ENCODE measurements at places on chromosomes 6 and 20.

DNA sequence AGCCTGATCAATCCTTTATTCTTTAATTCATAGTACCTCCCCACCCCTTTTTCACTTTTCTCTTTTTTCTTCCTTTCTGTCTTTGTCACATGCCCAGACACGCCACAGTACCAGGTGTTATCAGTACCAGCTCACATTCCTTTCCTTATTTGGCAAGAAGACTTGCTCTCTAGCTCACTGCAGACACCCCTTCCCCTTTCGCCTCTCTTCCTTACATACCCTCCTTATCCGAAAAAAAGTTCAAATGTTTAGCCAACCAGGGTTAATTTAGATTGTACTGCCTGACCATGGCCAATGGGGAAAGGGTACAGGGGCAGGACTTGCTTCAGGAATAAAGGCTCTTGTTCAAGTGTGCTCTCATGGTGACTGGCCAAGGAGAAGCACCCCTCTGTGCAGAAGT is 9.3 kb upstream of the SIRPB2 start:
- H3K27ac ChIP-seq = no peak overlapping the region
- H3K4me1 ChIP-seq = no peaks in the 10 kb centered on the region
- no peaks in the 10 kb centered on the region for H3K27me3 ChIP-seq

DNA sequence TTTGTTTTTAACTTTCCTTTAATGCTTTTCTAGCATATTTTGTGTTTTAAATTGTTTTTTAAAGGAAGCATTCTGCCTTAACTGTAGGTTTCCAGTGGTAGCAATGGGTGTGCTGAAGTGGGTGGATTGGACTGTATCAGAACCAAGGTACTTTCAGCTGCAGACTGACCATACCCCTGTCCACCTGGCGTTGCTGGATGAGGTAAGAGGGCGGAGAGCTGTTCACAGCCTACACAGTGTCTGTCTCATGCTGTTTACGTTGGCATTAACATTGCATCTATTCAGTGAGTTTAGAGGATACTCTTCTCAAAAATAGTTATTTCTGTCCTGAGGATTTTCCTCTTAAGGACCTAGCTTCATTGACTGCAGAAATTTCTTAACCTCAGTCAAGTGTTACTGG is 11.9 kb downstream of the NELFCD start:
- no peaks in the 10 kb centered on the region for H3K27me3 ChIP-seq
- no peak overlapping the region for H3K27ac ChIP-seq
- H3K4me3 ChIP-seq = no peak overlapping the region
- peaks cover 81% of the 10 kb centered on the region for H3K36me3 ChIP-seq

- H3K36me3 ChIP-seq = no peaks in the 10 kb centered on the region
- H3K27me3 ChIP-seq = no peaks in the 10 kb centered on the region
- no peaks in the 10 kb centered on the region for H3K4me1 ChIP-seq
Observed at GRCh38 chr6:130697271-130697994, 129.8 kb upstream of the SMLR1 start.

DNA sequence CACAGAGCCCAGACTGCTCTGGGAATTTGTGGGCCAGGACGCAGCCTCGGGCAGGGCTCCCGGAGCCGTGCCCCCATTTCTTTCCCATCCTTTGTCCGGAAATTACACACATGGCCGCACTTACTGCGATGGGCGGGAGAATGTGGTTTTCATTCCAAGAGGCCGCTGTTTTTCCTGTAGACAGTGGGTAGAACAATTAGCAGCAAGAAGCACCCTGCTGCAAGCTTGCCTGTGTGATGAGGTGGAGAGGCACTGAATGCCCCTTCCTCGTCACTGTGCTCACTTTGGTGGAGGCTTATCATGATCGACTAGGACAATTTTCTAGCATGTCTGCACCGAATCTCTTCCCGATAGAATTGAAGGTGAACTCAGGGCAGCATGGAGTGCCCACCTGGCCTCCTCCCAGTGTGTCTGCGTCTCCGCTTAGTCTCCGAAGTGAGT is 102.8 kb downstream of the DACT2 start:
- H3K4me1 ChIP-seq = peaks cover 17% of the 10 kb centered on the region
- no peaks in the 10 kb centered on the region for H3K27me3 ChIP-seq
- no peak overlapping the region for H3K27ac ChIP-seq
- DNase-seq = peak; percentile 53
- H3K4me3 ChIP-seq = no peak overlapping the region
- H3K36me3 ChIP-seq = no peaks in the 10 kb centered on the region

DNA sequence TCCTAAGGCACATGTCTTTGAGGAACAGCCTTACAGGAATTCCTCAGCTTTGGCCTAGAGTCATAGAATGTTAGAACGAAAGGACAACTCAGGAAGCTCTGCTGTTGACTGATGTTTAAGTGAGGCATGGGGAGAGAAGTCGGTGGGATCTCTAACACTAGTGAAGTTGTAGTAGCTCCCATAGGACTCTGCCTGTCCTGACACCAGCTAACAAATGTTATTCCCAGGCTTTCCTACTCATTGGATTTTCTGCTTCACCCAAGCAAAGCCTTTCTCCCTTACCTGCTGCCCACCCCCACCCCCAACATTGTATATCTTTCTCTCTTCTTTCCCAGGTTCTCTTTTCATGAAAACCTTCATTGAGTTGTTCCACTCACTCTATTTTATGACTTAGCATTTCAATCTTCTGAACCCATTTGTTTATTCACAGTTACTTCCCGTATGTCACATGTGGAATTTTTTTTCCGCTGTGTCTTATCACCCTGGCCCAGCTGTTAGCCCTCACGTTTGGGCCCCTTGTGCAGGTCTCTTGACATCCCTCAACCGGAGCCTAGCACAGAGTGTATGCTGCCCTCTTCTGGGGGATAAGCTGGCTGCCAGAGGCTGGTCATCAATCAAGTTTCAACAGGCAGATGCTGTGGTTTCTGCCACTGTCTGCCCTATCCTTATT is 39.2 kb upstream of the RNF8 start:
- no peaks in the 10 kb centered on the region for H3K4me1 ChIP-seq
- H3K27ac ChIP-seq = no peak overlapping the region
- H3K4me3 ChIP-seq = no peak overlapping the region
- DNase-seq = no peak

GRCh38 chr6:20197251-20197650 is 15.0 kb downstream of the MBOAT1 start:
- no peak overlapping the region for H3K27ac ChIP-seq
- DNase-seq = no peak
- H3K4me1 ChIP-seq = no peaks in the 10 kb centered on the region
- H3K36me3 ChIP-seq = no peaks in the 10 kb centered on the region
- H3K27me3 ChIP-seq = no peaks in the 10 kb centered on the region
- no peak overlapping the region for H3K4me3 ChIP-seq

- H3K36me3 ChIP-seq = no peaks in the 10 kb centered on the region
- DNase-seq = no peak
- no peaks in the 10 kb centered on the region for H3K4me1 ChIP-seq
- H3K27me3 ChIP-seq = no peaks in the 10 kb centered on the region
- H3K27ac ChIP-seq = no peak overlapping the region
Observed at GRCh38 chr6:153145591-153145990, 14.5 kb upstream of the RGS17 start.

- no peaks in the 10 kb centered on the region for H3K36me3 ChIP-seq
- no peak for DNase-seq
- no peak overlapping the region for H3K27ac ChIP-seq
- no peak overlapping the region for H3K4me3 ChIP-seq
Observed at GRCh38 chr6:55729665-55730064, 145.7 kb downstream of the BMP5 start.

DNA sequence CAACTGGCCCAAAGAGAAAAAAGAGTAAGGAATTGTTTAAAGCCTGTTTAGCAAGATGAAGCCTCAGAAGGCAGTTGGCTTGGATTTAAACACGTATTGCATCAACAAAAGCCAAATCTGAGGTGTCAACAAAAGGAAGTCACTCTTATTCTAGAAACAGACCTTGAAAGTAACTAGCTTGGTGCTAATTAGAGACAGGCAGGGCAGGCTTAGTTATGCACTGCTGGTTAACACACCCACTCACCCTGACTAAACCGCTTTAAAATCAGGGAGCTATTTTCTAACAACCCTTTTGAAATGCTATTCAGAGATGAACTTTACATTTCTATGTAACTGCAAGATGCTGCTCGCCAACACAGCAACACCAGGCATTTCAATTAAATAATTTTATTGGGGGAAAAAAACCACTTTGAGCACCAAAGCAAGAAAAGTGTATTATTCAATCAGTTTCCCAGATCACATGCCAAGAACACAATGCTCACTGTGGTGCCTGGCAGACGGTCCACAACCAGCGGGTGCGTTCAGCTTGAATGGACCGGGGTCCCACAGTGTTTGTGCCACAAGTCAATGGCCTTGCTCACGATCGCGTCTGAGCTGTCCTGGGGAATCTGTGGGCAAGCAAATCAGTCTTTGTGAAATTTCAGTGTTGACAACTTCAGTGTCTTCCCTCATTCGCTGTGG is 23.6 kb downstream of the TBC1D7 start:
- H3K4me3 ChIP-seq = no peak overlapping the region
- no peaks in the 10 kb centered on the region for H3K27me3 ChIP-seq
- DNase-seq = no peak
- H3K4me1 ChIP-seq = no peaks in the 10 kb centered on the region
- H3K36me3 ChIP-seq = peaks cover 14% of the 10 kb centered on the region

GRCh38 chr20:57250607-57251343 is 15.7 kb downstream of the BMP7 start:
- H3K4me1 ChIP-seq = no peaks in the 10 kb centered on the region
- no peaks in the 10 kb centered on the region for H3K27me3 ChIP-seq
- H3K4me3 ChIP-seq = no peak overlapping the region
- H3K27ac ChIP-seq = no peak overlapping the region
- no peaks in the 10 kb centered on the region for H3K36me3 ChIP-seq

GRCh38 chr6:114997813-114998292 is 655.0 kb upstream of the HS3ST5 start:
- DNase-seq = no peak
- no peaks in the 10 kb centered on the region for H3K36me3 ChIP-seq
- H3K27ac ChIP-seq = no peak overlapping the region
- H3K4me3 ChIP-seq = no peak overlapping the region
- H3K27me3 ChIP-seq = no peaks in the 10 kb centered on the region

DNA sequence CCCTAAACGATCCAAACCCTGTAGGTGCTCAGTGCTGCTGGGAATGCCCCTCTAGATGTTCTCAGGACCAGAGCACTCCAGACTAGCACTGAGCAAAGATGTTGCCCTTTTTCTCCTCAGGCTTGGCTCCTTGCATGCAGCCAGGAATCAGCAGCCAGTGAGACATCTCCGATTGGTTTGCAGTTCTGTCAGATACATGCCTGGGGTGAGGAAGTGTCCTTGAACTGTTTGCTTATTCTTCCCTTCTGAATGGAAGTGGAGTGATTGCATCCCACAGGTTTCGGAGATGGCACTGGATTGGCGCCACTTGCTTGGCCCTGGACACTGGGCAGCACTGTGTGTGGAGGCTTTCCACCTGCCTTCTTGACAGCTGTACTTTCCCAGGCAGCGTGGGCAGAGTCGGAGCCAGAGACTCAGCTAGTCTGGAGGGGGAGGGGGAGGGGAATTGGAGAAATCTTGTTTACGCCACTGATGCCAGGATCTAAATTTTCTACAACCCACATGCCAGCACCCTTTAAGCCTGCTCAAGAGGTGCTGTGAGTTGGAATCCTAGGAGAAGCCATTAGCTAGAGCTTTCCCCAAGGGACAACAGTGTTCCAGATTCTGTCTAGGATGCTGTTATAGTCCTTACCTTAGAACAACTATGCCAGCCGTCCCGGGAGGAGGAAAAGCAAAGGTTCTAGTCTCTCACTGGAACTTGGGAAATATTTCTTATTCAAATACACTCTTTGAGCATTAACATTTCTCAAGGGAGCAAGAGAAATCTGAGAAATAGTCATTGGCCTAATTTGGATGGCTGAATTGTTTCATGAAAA is 49.2 kb upstream of the SASH1 start:
- H3K4me3 ChIP-seq = no peak overlapping the region
- DNase-seq = no peak
- H3K36me3 ChIP-seq = no peaks in the 10 kb centered on the region
- no peaks in the 10 kb centered on the region for H3K4me1 ChIP-seq
- no peaks in the 10 kb centered on the region for H3K27me3 ChIP-seq

DNA sequence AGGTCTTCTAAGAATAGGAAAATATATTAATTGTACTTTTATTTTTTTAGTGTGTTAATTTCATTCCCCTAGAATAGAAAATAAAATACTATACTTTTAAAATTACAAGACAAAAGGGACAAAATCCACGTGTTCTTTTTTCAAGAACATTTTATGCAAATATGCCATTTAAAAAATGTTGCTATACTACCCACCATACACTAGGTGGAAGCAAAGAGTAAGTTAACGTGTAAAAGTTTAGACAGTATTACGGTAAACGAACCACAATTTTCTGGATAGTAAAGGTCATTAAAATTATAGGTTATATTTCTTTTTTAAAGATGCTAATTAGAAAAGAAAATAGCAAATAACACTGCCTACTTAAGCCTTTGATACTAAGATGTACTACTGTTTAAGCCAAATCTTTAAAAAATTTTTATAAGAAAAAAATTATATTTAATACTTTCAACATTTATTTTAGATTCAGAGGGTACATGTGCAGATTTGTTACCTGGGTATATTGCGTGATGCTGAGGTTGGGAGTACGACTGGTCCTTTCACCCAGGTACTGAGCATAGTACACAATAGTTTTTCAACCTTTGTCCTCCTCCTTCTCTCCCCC is 287.6 kb downstream of the PHF3 start:
- no peak overlapping the region for H3K27ac ChIP-seq
- H3K4me3 ChIP-seq = no peak overlapping the region
- no peaks in the 10 kb centered on the region for H3K36me3 ChIP-seq
- H3K27me3 ChIP-seq = no peaks in the 10 kb centered on the region
- DNase-seq = no peak
- no peaks in the 10 kb centered on the region for H3K4me1 ChIP-seq

- H3K27me3 ChIP-seq = no peaks in the 10 kb centered on the region
- no peak overlapping the region for H3K27ac ChIP-seq
- no peaks in the 10 kb centered on the region for H3K4me1 ChIP-seq
- H3K4me3 ChIP-seq = no peak overlapping the region
Observed at GRCh38 chr6:110421749-110422443, 6.5 kb upstream of the DDO start.

DNA sequence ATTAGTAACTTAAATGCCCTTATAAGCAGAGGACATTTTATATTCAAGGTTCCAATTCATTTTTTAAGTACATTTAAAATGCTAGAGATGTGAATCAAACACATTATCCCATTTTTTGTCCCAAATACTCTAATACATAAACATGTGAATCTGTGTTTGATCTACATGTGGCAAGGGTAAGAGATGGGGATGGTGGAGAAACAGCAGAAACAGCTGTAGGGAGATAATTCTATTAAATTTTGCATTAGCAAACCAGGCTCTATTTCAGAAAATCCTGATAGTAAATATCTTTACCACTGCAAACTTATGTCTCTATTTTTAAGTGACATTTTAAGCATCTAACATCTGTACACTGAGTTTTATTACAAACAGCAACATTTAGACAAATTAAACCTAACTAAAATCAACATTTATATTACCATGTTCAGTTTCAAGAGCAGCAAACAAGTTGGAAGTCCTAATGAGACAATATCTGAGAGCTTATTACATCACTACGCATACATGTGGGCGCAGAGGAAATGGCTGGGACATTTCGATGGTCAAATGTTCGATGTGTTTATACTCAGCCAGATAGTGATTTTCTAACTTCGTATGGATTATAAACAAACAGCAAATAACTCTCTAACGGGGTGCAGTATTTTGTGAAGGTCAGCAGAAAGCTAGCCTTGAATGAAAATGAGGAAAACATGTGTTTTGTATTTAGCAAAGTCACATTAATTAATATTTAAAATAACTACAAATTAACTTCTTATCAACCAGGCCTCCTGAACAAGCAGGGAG is 165.1 kb downstream of the GJA1 start:
- no peak overlapping the region for H3K27ac ChIP-seq
- H3K36me3 ChIP-seq = no peaks in the 10 kb centered on the region
- H3K4me1 ChIP-seq = no peaks in the 10 kb centered on the region
- no peak for DNase-seq
- no peaks in the 10 kb centered on the region for H3K27me3 ChIP-seq
